Right cardiac atrium (tissue), 5 donors: ENCODE measurements at places on chromosomes 4 and X.

GRCh38 chr4:112279025-112279881 lies 6.5 kb downstream of the TIFA start:
- no peak for DNase-seq

- DNase-seq: no peak
Measured at GRCh38 chr4:96136056-96136455, 296.2 kb downstream of the PDHA2 start.

- no peak for DNase-seq
Measured at GRCh38 chr4:182807767-182808548, 109.2 kb downstream of the DCTD start.

DNA sequence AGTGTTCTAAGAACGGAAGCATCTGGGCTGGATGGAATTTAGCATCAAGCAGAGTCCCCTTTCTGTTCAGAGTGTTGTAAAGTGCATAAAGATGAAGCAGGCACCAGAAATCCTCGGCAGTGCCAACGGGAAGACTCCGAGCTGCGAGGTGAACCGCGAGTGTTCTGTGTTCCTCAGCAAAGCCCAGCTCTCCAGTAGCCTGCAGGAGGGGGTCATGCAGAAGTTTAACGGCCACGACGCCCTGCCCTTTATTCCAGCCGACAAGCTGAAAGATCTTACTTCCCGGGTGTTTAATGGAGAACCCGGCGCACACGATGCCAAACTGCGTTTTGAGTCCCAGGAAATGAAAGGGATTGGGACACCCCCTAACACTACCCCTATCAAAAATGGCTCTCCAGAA lies 29.4 kb downstream of the NSD2 start:
- DNase-seq: no peak

GRCh38 chr4:26239801-26240200 lies 81.0 kb upstream of the RBPJ start:
- DNase-seq: peak; percentile 17

GRCh38 chrX:111338095-111338698 lies 67.9 kb upstream of the CAPN6 start:
- no peak for DNase-seq
